Activated CD4-positive, alpha-beta T cell treated with anti-CD3 and anti-CD28 coated beads, Interleukin-10, Interleukin-2, amounts not matched to agents 100 ng/mL and 50 ng/mL, durations not matched to agents 16 hours and 8 hours (primary cell): ENCODE measurements at places on chromosomes 5 and 9.
A peak's percentile ranks its signal among the peaks of the same experiment; 100 is the strongest.

GRCh38 chr9:7921545-7922197 lies 122.1 kb upstream of the DMAC1 start:
- no peak for DNase-seq

- DNase-seq = peak; percentile 24
These were observed 36.2 kb downstream of the VAV2 start for GRCh38 chr9:133955821-133956411.

GRCh38 chr9:512555-513272 lies 298.0 kb downstream of the DOCK8 start:
- no peak for DNase-seq

- no peak for DNase-seq
These were observed 914.4 kb upstream of the SEMA6A start for GRCh38 chr5:117488976-117489500.

DNA sequence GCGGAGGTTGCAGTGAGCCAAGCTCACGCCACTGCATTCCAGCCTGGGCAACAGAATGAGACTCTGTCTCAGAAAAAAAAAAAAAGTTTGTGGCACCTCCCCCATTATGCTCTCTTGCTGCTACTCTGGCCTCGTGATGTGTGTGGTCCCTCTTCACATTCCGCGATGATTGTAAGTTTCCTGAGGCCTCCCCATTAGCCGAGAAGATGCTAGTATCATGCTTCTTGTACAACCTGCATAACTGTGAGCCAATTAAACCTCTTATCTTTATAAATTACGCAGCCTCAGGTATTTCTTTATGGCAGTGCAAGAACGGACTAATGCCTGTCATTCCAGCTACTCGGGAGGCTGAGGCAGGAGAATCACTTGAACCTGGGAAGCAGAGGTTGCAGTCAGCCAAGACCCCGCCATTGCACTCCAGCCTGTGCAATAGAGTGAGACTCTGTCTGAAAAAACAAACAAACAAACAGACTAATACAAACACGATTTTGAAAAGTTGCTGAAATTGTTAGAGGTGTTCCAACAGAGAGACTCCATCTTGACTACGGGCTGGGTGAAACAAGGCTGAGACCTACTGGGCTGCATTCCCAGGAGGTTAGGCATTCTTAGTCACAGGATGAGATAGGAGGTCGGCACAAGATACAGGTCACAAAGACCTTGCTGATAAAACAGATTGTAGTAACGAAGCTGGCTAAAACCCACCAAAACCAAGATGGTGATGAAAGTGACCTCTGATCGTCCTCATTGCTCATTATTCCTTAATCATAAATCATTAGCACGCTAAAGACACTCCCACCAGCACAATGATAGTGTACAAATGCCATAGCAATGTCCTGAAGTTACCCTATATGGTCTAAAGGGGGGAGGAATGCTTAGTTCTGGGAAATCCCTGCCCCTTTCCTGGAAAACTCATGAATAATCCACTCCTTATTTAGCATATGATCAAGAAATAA lies 8.3 kb upstream of the AFF4 start:
- DNase-seq = no peak

DNA sequence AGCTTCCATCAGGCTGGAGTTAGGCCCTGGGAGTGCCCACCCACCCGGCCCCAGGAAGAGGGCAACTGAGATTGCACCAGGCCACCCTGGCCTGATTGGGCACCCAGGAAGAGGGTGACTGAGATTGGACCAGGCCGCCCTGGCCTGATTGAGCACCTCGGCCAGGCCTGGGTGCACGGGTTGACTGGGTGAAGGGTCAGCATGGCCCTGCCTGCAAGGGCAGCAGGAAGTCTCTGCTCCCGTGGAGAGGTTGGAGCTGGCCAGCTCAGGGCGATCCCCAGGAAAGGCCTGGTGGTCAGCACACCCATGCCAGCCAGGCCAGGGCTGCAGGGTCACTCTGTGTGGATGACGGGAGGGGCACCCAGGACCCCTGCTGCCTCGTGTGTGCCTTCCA lies 11.8 kb downstream of the ADAMTSL2 start:
- no peak for DNase-seq

- peak; percentile 21 for DNase-seq
These were observed 11.6 kb downstream of the NIPSNAP3B start for GRCh38 chr9:104775574-104775936.

DNA sequence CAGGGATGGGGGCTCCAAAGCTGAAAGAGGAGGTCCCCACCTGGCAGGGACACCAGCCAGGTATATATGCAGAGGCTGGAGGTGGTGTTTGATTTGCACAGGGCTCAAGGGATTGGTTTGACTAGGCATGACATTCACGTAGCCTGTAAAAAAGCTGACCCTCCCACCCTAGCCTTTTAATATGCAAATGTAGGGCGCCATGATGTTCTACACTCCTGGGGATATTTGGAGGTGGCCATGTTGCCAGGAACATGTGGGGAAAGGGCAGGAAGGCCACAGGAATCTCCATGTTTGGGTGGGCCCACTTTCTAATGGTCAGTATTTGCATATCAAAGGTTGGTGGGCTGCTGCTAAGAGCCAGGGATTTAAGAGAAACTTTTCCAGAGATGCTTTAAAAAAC lies 12.0 kb upstream of the THG1L start:
- DNase-seq = no peak

DNA sequence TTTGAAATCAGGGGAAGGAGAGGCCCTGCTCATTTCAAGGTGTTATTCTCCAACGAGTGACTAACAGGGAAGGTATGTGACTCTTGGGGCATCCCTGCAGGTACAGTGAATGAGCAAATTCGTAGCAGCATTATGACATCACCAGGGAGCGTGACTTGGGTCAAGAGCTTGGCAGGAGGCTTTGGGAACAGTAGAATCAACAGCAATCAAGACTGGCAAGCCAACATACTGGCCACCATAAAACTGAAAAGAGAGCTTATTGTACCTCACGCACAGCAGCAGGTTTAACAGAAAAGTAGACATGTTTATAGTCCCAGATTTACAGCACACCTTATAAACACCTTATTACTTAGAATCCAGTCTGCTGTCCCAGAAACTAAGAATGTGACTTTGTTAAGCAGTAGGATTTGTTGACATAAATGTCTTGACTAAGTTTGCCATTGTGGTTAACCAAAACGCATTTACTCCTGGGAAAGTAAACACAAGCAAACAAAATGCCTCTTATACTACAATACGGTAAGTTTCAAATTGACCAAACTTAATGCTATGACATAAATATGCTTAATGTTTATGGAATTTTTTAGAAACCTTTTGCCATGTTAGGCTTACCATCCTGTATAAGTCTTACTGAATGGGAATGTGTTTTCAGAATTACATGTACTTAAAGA lies 297.8 kb downstream of the NPR3 start:
- DNase-seq = no peak

DNA sequence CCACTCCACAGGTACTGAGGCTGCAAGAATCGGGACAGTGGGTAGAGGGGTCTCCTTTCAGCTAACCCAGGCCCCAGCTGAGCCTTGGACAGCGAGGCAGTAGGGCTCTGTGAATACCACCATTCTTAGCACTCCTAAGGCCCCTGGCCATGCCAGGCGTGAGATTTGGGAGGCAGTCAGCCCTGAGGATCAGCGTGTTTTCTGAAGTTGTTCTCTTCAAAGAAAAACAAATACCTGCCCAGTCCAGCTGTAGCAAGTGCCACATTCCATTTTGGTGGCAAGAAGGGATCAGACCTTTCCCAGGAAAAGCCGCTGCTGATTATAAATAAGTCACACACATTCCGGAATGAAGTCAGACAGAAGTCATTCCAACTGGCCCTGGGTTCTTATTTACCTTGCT lies 47.8 kb downstream of the RALGPS1 start:
- no peak for DNase-seq

DNA sequence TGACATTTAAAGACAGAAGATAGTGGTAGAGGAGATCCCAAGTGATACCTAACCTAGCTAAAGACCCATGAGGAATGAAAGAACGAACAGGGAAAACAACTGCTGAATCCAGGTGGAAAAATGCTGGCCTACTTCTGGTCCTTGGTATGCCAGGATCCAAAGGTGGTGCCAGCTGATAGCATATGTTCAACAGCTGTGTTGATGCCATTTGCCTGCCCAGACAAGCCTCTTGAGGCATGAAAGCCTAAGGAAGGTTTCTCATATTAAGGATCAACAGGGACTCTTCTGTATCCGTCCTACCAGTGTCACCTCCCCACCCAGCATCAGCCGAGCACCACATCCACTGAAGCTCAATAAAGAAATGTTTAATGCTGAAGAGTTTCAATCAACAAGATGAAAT lies 225.7 kb upstream of the DMRT1 start:
- no peak for DNase-seq

GRCh38 chr5:169809281-169809680 lies 171.0 kb downstream of the INSYN2B start:
- no peak for DNase-seq

- DNase-seq = no peak
These were observed 59.4 kb upstream of the GNA14 start for GRCh38 chr9:77707383-77708063.

DNA sequence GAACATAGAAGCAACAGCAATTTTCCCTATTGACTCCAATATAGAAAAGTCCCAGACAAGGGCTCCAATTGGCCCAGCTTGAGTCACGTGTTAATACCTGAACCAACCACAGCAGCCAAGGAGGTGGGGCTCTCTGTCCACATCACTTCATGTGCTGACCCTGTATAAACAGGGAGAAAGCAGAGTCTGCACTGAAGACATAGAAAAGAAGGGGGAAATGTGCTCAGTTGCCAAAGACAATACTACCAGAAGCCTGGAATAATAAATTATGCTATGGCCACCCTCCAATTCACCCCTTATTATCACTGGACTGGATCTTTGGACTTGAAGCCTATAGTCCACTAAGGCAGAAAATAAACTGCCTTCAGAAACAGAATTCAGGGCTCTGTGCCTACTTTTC lies 275.4 kb downstream of the EPB41L4A start:
- DNase-seq = no peak

DNA sequence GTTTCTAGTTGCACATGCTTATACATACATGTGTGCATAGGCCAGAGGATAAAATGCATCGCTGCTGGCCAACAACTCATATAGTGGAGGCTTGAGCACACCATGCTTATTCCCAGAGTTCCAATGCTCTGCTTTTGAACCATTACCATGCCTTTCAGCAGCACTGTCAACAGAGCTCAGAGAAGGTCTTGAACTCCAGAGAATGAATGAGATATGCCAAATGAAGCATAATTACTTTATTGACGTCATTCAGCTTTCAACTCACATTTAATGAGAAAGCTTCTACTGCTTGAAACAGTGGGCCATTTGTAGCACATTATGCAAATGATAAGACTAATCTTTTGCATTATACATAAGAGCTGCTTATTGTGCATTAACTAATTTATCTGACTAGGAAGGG lies 765.3 kb upstream of the GRAMD2B start:
- no peak for DNase-seq

GRCh38 chr5:111412593-111412992 lies 99.7 kb downstream of the STARD4 start:
- DNase-seq = no peak

DNA sequence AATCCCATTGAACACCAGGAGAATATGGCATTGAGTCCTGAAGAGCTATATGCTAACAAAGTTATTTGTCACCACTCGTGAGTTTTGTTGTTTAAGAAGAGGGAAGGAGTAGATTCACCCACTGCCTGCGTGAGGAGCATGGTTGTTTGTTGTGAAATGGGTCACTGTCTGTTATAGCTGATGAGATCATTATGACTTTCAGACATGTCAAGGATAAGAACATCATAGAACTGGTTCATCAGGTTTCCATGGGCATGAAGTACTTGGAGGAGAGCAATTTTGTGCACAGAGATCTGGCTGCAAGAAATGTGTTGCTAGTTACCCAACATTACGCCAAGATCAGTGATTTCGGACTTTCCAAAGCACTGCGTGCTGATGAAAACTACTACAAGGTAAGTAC lies 76.9 kb downstream of the SYK start:
- no peak for DNase-seq

DNA sequence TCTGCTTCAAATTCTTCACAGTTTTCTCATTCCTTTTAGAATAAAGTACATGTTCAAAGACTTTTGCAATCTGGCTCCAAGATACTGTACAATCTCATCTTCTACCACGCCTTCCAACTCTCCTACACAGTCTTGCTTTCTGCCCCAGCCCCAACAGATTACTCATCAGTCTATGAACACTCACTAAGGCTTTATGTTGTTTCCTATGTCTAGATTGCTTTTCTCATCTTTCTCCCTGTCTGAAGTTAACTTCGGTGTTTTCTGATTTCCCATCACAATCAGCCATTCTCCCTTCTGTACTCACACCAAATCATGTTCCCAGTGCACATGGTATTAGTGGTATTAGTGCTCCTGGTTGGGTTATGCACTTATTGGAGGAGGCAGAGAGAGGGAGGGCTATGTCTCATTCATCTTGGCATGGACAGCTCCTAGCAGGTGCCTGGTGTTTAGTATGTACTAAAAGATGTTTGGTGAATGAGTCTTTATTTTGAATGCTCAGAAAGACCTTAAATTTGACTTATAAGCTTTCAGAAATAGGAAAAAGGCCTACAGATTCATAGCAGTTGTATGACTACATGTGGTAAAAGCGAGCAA lies 44.0 kb upstream of the ZNF608 start:
- no peak for DNase-seq

DNA sequence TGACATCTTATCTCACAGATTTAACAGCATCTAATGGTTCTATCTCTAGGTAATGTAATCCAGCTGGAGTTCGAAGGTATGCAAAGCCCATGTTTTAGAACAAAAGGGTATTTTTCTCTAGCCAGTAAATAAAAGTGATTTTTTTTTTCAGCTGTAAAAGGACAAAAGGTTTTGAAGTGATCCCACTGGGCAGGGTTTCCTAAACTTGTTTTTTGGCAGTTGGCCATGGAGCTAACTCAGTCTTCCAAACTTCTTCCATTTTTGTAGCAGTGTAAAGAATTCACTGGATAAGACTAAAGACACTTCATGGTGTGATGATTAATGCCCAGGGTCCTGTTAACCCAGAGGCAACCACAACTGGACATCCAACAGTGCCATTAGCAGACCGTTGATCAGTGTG lies 63.8 kb downstream of the TMEM252 start:
- DNase-seq = no peak

DNA sequence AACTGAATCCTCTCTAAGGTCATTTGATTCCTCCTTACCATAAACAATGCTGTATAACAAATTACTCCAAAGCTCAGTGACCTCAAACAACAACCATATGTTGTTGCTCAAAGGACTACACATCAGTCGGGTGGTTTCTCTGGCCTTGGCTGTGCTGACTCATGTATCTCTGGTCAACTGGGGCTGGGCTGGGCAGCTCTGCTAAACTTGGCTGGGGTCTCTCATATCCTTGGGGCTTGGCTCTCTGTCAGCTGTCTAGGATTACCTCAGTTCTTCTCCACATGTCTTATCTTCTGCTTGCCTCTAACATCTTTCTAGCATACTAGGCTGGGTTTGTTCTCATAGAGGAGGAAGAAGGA lies 86.4 kb downstream of the GALNT10 start:
- DNase-seq = no peak

GRCh38 chr9:130508218-130508617 lies 63.5 kb downstream of the ASS1 start:
- DNase-seq = no peak
